ENCODE measurements at places on chromosomes 16 and 17.

GRCh38 chr17:14098246-14098645, 28.9 kb downstream of the COX10 start:
- DNase-seq = no peak

- DNase-seq = no peak
These were observed 2.3 kb upstream of the ITGA3 start for GRCh38 chr17:50053654-50053960.

- DNase-seq = no peak
These were observed 12.0 kb downstream of the USP7 start for GRCh38 chr16:8951447-8952280.

DNA sequence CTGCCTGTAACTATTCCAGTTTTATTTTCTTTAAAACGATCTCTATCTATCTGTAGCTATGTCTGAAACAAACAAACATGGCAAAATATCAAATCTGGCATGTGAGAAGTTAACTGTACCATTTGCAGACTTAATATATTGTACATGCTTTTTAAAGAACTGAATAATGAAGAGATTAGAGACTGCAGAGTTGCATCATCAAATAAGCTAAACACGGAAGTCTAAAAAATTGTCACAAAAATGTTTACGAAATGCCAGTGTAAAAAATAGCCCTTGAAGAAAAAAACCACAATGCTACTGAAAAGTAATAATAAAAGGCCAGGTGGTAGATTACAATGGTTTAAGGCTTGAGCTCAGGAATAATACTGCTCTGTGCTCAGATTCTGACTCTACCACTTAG, 43.1 kb downstream of the HS3ST3A1 start:
- no peak for DNase-seq

DNA sequence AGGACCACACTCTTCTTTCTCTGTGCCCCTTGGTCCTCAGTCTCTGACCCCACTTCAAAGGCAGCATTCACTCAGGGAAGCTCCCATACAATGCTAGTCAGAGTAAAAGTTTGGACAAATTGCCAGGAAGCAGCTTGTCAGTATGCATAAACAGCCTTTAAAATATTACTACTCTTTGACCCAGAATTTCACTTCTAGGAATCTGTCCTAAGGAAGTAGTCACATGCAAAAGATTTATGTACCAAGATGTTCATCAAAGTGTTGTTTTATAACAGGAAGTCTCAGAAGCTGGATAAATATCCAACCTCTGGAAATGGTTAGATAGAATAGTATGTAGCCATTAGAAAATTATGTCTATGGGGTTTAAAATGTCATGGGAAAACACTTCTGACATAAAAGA, 31.0 kb downstream of the MAPT start:
- DNase-seq = no peak

DNA sequence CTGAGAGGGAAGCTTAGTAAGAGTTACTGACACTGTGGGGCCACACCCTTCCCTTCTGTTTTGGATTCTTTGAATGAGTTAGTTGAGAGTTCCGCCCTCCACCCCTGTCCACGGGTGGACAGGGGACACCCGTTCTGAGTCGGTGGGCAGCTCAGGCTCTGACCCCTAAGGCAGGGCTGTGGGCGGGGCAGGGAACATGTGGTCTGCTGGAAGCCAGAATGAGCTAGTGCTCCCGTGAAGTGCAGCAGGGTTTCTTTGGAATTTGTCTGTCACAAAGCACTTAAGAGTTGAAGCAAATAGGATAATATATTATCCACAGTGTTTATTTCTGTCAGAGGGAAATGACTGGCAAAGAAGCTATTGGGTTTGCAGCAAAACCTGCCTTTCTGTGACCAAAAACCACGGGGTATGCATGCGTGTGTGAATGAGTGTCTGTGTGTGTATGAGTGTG, 90.1 kb downstream of the CLEC16A start:
- no peak for DNase-seq

DNA sequence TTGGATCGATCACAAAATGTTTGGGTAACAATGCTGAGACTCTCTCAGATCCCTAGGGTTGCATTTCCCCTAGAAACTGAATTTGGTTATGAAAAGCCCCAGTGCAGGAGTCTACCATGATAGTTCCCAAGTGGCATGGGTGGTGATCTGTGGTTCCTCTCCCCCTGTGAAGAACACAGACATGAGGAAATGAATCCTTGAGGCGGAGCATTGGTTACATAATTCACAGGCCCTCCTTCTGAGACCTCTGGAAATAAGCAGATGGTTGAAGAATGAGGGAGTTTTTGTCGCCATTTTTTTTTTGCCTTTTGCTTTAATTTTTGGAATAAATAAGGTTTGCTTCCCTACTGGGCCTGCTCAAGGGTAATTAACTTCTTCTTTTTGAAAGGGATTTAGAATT, 597.0 kb upstream of the RBFOX1 start:
- no peak for DNase-seq

- DNase-seq = no peak
These were observed 62.6 kb downstream of the PLD6 start for GRCh38 chr17:17143501-17143900.
